ENCODE measurements at places on chromosomes 3 and 15. TPM values are rescaled to one million over a fixed set of nuclear protein-coding genes. Genes with fewer than 3 reads are reported as not detected.
A peak's percentile ranks its signal among the peaks of the same experiment; 100 is the strongest.

CP gene
- total RNA-seq: 0.48 TPM

DNAJB11 gene
- 84.3 TPM for total RNA-seq

KNG1 gene
- not detected for total RNA-seq

CDV3 gene
- total RNA-seq: 290 TPM

TEX9 gene
- 11.0 TPM for total RNA-seq

DNAJC13 gene
- total RNA-seq: 38.5 TPM

SH2D7 gene
- total RNA-seq: not detected

GPR15 gene
- not detected for total RNA-seq

DNA sequence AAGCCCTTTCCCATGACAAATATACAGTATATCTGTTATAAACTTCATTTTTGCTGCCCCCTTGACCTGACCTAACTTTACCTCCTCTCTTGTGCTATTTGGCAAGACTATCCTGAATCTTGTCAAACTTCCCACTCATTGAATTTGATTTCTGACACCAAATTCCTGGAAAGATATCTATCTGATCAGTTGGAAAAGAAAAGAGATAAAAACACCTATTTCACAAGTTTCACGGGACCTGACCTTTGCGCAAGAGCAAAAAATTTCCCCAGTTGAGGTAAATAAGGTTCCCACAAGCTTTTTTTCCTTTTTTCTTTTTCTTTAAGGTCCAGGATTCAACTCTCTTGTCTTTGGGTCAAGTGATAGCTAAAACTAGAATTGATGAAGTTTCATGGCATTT is 189.2 kb upstream of the LPP start:
- H3K27ac ChIP-seq: no peak overlapping the region
- no peak overlapping the region for H3K4me3 ChIP-seq
- H3K36me3 ChIP-seq: no peaks in the 10 kb centered on the region
- H3K27me3 ChIP-seq: no peaks in the 10 kb centered on the region

DNA sequence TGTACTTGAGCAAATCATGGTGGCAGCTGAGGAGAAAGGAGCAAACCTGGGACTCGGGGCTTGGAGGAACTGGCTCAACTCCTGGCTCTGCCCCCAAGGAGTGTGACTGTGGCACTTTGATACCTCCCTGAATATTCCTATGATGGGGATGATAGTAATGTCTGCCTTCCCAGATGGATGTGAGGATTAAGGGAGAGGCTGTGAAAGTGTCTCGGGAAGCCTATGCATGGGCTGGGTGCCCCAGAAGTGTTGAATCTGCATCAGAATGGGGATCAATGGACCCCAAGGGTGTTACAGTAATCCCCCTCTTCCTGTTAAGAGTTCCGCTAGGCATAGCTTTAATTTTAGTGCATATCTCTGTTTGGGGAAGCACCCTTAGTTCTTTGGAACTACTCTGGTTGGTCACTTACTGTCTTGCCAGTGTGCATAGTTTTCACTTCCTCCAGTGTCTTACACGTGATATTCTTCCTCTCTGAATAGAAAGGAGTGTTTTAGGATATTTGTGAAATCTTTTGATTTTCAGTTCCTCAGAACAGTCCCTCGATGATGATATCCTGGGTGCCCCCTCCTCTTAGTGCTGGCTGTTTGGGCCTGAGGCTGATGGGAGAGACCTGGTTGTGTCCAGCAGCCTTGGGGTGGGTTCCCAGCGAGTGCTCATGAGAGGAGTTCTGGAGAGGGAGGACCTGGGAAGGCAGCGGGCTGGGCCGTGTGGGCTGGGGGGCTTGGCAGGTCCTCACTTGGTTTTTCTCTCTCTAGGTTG is 97.5 kb downstream of the CHDH start:
- no peak for DNase-seq
- H3K36me3 ChIP-seq: no peaks in the 10 kb centered on the region
- H3K4me1 ChIP-seq: no peaks in the 10 kb centered on the region
- no peak overlapping the region for H3K27ac ChIP-seq
- peaks cover 4% of the 10 kb centered on the region for H3K27me3 ChIP-seq

DNA sequence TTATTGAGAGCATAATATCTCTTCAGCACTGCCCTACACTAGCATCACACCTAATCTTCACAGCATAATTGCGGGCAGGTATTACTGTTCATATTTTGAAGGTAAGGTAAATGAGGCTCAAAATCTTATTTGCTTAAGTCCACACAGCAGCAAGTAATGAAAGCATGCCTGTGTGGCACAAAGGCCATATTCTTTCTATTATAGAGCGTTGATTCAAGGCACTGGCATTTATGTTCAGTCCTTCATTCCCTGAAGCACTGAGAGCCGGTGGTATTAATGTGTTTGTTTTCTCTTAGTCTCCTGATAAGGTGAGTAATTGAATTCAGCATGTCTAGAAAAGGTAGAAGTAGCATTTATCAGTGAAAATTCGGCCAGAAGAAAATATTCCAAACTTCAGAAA is 231.2 kb downstream of the BBX start:
- no peak for DNase-seq
- H3K4me1 ChIP-seq: no peaks in the 10 kb centered on the region
- no peaks in the 10 kb centered on the region for H3K27me3 ChIP-seq

GRCh38 chr3:1960506-1960905 is 138.2 kb upstream of the CNTN4 start:
- H3K27me3 ChIP-seq: no peaks in the 10 kb centered on the region
- no peak for DNase-seq
- no peaks in the 10 kb centered on the region for H3K36me3 ChIP-seq
- H3K4me1 ChIP-seq: no peaks in the 10 kb centered on the region
- H3K27ac ChIP-seq: no peak overlapping the region

- no peak overlapping the region for H3K27ac ChIP-seq
- DNase-seq: no peak
- H3K36me3 ChIP-seq: no peaks in the 10 kb centered on the region
- H3K27me3 ChIP-seq: no peaks in the 10 kb centered on the region
- no peak overlapping the region for H3K4me3 ChIP-seq
Observed at GRCh38 chr3:8727605-8728512, 5.7 kb upstream of the CAV3 start.

DNA sequence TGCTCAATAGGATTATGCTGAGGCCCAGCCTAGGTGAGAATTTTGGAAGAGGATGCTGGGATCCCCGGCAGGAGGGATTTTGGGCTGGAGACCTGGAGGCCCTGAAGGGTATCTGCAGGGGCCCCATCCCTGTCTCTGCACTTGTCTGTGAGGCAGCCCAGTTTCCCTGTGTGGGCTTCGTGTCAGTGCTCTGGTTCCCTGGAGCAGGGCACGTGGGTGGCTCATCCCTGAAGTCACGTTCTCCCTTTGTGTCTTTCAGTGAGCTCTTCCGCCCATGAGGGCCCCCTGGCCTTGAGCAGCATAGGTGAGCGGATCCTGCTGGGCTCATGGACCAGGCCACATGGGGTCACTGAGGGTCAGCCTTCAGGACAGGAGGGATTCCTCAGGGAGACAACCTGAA is 217.9 kb downstream of the SNRPN start:
- H3K4me1 ChIP-seq: no peaks in the 10 kb centered on the region
- no peaks in the 10 kb centered on the region for H3K36me3 ChIP-seq
- no peak overlapping the region for H3K4me3 ChIP-seq
- DNase-seq: no peak
- H3K27me3 ChIP-seq: no peaks in the 10 kb centered on the region

GRCh38 chr3:116155841-116156240 is 289.4 kb downstream of the LSAMP start:
- no peak for DNase-seq
- H3K4me1 ChIP-seq: no peaks in the 10 kb centered on the region
- no peaks in the 10 kb centered on the region for H3K36me3 ChIP-seq
- H3K27ac ChIP-seq: no peak overlapping the region
- no peaks in the 10 kb centered on the region for H3K27me3 ChIP-seq
- no peak overlapping the region for H3K4me3 ChIP-seq

- no peaks in the 10 kb centered on the region for H3K4me1 ChIP-seq
- no peaks in the 10 kb centered on the region for H3K27me3 ChIP-seq
- no peak overlapping the region for H3K27ac ChIP-seq
- no peak for DNase-seq
- no peak overlapping the region for H3K4me3 ChIP-seq
Observed at GRCh38 chr3:171890398-171890797, 47.2 kb downstream of the TMEM212 start.

GRCh38 chr3:73404435-73404834 is 220.3 kb downstream of the PDZRN3 start:
- H3K27me3 ChIP-seq: no peaks in the 10 kb centered on the region
- no peak overlapping the region for H3K4me3 ChIP-seq
- H3K36me3 ChIP-seq: no peaks in the 10 kb centered on the region

DNA sequence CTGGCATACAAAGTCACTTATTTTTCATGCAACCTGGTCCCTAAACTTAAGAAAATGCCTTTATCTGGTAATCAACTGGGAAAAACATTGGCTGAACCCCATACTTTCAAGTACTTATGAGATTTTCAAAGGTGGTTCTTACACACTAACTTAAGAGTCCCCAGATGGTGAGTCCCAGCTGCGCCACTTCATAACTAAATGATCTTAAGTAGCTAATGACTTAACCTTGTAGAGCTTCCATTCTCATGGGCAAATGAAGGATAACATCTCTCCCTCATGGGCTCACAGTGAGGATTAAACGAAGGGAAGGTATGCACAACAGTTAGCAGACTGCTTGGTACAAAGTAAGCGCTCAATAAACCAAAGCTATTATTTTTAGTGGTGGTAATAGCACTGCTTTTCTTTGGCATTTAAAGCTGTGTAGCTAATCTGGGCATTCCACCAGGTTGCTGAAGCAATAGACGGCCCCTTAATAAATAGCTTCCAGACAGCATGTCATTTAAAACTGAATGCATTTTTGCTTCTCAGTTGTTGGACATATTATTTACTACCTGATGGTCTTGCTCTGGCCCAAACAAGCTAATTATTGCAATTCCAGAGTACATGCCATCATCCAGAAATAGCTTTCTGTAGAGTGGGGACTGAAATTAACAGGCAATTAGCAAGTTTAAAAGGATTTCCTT is 55.4 kb downstream of the LIPC start:
- H3K4me3 ChIP-seq: no peak overlapping the region
- H3K4me1 ChIP-seq: no peaks in the 10 kb centered on the region
- H3K27me3 ChIP-seq: no peaks in the 10 kb centered on the region
- H3K27ac ChIP-seq: no peak overlapping the region
- no peak for DNase-seq

GRCh38 chr3:157136647-157137387 is 23.1 kb downstream of the CCNL1 start:
- DNase-seq: peak; percentile 65
- peak overlapping the region; percentile 51 for H3K27ac ChIP-seq
- no peaks in the 10 kb centered on the region for H3K27me3 ChIP-seq
- no peaks in the 10 kb centered on the region for H3K36me3 ChIP-seq
- peaks cover 40% of the 10 kb centered on the region for H3K4me1 ChIP-seq

GRCh38 chr3:23086331-23086730 is 116.8 kb upstream of the UBE2E2 start:
- no peak overlapping the region for H3K27ac ChIP-seq
- peak; percentile 64 for DNase-seq
- no peaks in the 10 kb centered on the region for H3K36me3 ChIP-seq
